ENCODE measurements at places on chromosomes 5 and 9.

- DNase-seq = no peak
Measured at GRCh38 chr9:74499770-74500583, 2.8 kb downstream of the RORB start.

DNA sequence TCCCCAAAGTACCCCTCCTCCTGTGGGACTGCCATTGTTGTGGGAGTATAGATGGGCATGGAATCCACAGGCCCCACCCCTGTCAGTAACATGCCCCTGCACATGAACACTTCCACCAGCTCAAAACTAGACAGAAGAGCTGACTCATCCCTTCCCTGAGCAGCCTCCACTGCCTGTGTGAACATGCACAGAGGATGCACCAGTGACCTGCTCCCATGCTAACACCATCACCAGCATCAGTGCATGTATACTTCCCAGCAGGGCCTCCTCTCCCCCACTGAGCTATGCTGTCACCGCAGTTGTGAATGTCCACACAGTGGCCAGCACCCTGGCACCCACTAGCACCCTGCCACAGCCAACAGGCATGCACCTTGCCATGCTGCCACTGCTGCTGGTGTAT lies 939.8 kb downstream of the EFNA5 start:
- DNase-seq = no peak

- no peak for DNase-seq
Measured at GRCh38 chr5:170748951-170749471, 34.5 kb upstream of the GABRP start.

GRCh38 chr9:13351778-13352386 lies 72.4 kb upstream of the MPDZ start:
- DNase-seq = no peak

- DNase-seq = no peak
Measured at GRCh38 chr5:174073122-174073660, 27.7 kb downstream of the NSG2 start.

DNA sequence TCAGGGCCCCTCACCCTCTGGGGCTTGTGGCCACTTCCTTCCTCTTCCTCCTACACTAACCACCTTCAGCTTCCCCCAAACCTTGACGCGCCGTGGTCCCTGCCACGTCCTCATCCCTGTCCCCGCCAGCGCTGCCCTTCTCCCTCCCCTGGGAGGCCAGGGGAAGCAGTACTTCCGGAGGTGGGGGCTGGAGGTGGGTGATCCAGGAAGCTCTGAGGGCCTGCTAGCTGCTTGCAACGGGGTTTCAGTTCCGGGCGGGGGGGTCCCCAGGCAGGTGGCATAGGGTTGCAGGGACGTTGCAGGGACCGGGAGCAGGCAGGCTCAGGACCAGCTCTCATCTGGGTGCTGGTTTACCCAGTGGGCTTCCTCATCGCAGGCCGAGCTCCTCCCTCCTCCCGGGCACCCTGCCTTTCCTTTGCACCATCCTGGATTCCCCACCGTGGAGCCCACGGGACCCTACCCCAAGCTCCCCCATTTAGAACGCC lies 70.0 kb downstream of the RXRA start:
- no peak for DNase-seq

- no peak for DNase-seq
Measured at GRCh38 chr9:115142517-115143270, 24.7 kb upstream of the TNC start.

- DNase-seq = no peak
Measured at GRCh38 chr5:175842506-175842905, 28.9 kb upstream of the CPLX2 start.

DNA sequence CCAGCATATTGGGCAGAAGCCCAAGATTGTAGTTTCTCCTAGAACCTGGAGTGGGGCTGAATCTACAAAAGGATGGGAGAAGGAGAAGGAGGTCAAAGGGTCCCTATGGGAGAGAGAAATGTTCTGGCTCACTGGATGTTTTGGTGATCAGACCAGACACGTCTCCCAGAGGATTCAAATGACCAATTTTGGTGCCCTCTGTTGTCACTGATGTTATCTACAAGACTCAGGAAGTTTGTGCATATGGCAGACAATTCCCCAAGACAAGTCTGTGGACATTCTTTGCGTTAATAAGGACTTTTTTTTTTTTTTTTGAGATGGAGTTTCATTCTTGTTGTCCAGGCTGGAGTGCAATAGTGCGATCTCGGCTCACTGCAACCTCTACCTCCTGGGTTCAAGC lies 137.2 kb upstream of the SMARCA2 start:
- DNase-seq = no peak

DNA sequence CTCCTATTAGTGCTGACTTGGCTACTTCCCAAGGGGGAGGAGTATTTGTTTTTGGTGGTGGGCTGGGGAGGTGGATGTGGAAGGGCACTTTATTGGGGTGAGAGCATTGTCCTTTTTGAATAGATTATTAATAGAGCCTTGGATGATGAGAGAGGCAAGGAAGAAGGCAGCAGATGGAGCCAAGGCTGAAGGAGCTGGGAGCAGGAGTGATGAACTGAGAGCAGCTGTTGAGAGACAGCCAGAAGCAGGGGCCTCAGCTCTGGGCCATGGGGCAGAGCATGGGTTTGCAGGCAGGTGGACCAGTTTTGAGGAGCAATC lies 29.6 kb downstream of the RGS3 start:
- no peak for DNase-seq

- DNase-seq = no peak
Measured at GRCh38 chr5:163190283-163190682, 247.1 kb upstream of the CCNG1 start.

- no peak for DNase-seq
Measured at GRCh38 chr5:55540525-55540924, 5.8 kb upstream of the PLPP1 start.

DNA sequence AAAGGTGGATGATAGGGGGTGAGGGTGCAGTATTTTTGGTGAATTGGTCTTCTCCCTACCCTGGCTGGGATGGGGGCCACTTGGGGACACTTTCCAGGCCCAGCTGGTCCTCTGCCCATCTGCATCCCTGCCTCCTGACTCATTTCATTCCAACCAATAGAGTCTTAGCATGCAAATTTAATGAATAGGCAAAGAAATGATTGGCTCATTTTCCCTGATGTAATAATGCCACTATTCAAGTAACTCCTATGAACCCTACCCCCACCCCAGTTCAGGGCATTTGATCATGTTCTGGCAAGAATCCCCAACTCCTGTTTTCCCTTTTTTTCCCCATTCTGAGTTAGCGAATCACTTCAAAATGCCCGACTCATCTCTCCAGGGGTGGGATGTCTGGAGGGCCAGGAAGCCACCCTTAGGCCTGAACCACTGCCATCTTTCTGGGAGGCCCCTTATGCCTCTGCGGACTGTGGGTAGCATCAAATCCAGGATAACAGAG lies 56.7 kb downstream of the PCDH1 start:
- no peak for DNase-seq

GRCh38 chr9:73129941-73130685 lies 21.6 kb upstream of the ANXA1 start:
- DNase-seq = no peak

DNA sequence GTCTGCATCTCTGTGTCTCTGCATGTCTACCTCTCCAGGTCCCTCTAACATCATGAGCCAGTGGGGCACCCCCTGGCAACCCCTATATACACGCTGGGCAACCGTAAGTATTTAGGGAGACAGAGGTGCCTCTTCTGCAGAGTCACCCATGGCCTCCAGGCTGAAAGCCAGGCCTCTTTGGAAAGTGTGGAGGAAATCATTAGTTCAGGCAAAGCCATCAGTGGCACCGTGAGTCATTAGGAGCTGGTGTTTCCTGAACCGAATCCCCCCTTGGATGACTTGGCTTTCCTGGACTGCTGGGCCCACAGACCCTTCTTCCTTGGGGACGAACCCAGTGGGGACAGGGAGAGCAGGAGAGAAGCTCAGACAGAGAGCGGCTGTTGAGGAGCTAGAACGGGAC lies 174.8 kb downstream of the OLFM1 start:
- DNase-seq = no peak

GRCh38 chr5:16768184-16768583 lies 151.4 kb upstream of the RETREG1 start:
- no peak for DNase-seq

- no peak for DNase-seq
Measured at GRCh38 chr5:143328589-143329220, 74.8 kb downstream of the NR3C1 start.

GRCh38 chr9:95422650-95423049 lies 94.1 kb downstream of the PTCH1 start:
- no peak for DNase-seq

DNA sequence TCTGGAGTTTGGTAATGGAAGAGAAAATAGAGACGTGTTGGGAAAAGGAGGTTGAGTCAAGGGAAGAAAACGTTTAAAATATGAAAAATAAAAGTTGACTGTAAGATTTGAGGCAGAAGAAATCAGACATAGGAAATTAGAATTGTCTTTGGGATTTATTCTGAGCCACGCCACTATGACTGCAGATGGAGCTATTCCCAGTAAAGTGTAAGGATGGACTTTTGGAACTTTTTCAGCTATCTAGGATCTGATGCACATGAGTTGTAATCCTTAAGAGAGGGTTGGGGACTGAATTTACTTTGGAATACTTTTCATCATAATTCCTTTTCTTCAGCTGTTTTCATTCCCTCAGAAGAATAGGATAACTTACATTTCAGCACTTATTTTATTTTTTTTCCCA lies 336.7 kb downstream of the FAM170A start:
- DNase-seq = no peak

GRCh38 chr5:39475881-39476842 lies 51.4 kb upstream of the DAB2 start:
- DNase-seq = no peak

GRCh38 chr5:107937651-107938355 lies 267.1 kb upstream of the EFNA5 start:
- DNase-seq = no peak

- no peak for DNase-seq
Measured at GRCh38 chr5:89850513-89850865, 559.1 kb downstream of the CETN3 start.

DNA sequence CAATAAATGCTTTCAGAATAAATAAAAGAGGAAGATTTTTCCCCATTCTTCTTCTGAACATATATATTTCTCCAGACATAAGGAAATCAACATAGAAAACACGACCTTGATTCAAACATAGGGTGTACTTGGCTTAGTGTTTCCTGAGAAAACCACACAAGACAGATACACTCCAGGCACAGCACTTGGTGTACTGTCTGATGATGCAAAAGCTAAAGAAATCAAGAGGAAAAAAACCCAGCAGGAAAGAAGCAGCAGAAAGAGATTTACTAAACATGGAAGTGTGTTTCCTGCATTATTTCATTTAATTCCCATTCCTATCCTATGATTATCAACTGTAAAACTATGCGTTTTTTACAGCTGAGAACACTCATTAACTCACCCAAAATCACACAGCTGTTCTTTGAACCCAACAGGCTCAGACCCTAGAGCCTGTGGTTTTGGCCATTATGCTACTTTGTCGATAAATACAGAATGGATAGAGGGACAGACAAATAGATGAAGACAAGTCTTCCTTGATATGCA lies 46.1 kb downstream of the NIPAL4 start:
- no peak for DNase-seq

- DNase-seq = no peak
Measured at GRCh38 chr5:131943916-131944315, 1.5 kb downstream of the MEIKIN start.

DNA sequence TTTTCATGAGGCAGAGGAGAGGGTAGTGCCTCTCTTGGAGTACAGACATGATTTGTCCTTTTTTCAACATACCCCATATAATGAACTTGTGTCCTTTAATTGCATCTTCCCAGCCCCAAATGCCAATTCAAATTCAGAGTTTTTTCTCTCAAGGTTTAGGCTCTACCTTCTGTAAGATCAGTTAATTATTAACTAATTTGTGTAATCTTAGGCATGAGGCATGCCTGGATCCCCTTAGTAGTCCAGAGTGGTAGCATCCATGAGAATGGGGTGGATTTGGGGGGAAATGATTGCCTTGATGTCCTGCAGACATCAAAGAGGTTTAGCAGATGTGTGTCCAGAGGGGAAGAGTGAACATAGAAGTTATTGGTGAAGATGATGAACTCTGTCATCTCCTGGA lies 533.3 kb downstream of the LRRC70 start:
- DNase-seq = no peak

- DNase-seq = no peak
Measured at GRCh38 chr5:136780518-136780917, 415.2 kb upstream of the TRPC7 start.

GRCh38 chr9:76289703-76290102 lies 104.5 kb downstream of the RFK start:
- no peak for DNase-seq

DNA sequence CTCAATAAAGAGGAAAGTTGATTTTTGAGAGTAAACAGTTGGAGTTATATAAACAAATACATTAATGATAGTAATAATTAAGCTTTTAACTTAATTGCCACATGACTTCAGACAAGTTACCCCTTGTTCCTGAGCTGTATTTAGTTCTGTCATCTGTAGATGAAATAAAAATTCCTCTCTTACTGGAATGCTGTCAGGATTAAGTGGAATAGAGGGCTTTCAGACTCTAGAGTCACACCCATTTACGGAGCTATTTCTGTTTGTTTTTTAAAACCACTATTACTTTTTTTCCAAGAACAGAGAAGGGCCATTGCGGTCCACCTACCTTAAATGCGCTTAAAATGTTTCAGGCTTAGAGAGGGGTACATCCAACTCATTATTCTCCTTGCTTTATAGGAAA lies 170.6 kb downstream of the CHSY3 start:
- DNase-seq = no peak

DNA sequence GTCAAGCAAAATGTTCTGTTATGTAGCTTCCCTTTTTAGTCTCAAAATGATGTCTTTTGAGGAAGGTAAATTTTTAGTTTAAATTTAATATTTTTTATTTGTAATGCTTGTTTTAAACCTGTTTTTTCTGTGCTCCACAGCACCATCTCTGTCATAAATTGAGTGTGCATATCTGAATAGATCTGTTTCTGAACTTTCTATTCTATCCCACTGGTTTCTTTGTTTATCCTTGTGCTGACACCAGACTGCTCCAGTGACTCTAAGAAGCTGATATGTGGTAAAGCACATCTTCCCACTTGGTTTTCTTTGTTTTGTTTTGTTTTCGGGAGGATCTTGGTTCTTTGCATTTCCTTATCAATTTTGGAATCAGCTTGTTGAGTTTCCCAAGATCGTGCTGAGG lies 7.1 kb upstream of the RNF145 start:
- DNase-seq = no peak

- no peak for DNase-seq
Measured at GRCh38 chr5:59588922-59589321, 304.6 kb downstream of the PDE4D start.

- DNase-seq = no peak
Measured at GRCh38 chr5:149961186-149961685, 678 bp downstream of the SLC26A2 start.

DNA sequence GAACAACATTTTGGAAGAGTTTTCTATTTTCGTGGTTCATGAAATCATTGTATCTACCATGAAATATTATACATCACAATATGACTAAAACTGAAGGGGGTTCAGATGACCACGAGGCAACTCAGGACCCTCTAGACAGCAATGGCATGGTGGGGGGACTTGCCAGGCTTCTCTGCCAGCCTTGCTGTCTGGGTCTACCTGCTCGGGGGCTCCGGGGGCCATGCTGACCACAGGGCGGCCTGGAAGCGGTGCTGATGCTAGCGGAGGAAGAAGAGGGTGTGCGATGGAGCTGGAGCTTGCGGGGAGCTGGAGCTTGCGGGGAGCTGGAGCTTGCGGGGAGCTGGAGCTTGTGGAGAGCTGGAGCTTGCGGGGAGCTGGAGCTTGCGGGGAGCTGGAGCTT lies 89.2 kb upstream of the IRX4 start:
- no peak for DNase-seq
